Mammary epithelial cell (primary cell): ENCODE measurements at places on chromosomes 12 and 14.

GRCh38 chr12:22409377-22410164 is 75.1 kb upstream of the ST8SIA1 start:
- DNase-seq, result no peak

- no peak for DNase-seq
These were observed 57.8 kb downstream of the SLCO1B3 start for GRCh38 chr12:20868277-20868676.

DNA sequence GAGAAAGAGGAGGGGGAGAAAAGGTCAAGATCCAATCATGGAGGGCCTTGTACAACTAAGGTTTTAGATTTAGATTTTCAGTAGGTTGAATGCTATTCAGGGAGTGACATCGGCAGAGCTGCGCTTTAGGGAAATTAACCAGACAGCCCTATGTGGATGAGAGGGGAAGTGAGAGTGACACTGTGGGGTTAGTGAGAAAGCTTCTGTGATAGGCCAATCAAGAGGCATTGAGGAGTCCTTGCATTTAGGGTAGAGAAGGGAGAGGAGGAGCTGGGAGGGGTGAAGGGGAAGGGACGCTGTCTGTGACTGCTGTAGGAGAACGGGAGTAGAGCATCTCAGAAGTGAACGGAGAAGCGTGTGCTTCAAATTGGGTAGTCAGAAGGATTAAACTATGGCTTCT is 3.4 kb downstream of the HSD17B6 start:
- DNase-seq, result no peak

- no peak for DNase-seq
These were observed 9.6 kb downstream of the ACTN1 start for GRCh38 chr14:68969278-68970033.
